Ovary (tissue), 10 donors: ENCODE measurements at places on chromosomes 1 and 21. TPM values are rescaled to one million over a fixed set of nuclear protein-coding genes. Genes with fewer than 3 reads are reported as not detected.

Gene EVI5
- 11.7 TPM for polyA plus RNA-seq

Gene TPTE
- polyA plus RNA-seq = not detected

Gene IFNLR1
- 0.42 TPM for polyA plus RNA-seq

Gene RGS5
- 41.0 TPM for polyA plus RNA-seq

Gene TMPRSS15
- polyA plus RNA-seq = 0.38 TPM

Gene RHOU
- polyA plus RNA-seq = 21.3 TPM

Gene CYP4A11
- not detected for polyA plus RNA-seq

Gene MIXL1
- 0.55 TPM for polyA plus RNA-seq

Gene SPRR2E
- 1.3 TPM for polyA plus RNA-seq

Gene SPRR2F
- 54.7 TPM for polyA plus RNA-seq

Gene IGSF9
- polyA plus RNA-seq = 0.10 TPM

Gene KCNH1
- polyA plus RNA-seq = not detected
